Activated naive CD8-positive, alpha-beta T cell treated with anti-CD3 and anti-CD28 coated beads, Interleukin-2, amount 50 U/mL, for 24 hours (primary cell): ENCODE measurements at places on chromosomes 3 and 15.

DNA sequence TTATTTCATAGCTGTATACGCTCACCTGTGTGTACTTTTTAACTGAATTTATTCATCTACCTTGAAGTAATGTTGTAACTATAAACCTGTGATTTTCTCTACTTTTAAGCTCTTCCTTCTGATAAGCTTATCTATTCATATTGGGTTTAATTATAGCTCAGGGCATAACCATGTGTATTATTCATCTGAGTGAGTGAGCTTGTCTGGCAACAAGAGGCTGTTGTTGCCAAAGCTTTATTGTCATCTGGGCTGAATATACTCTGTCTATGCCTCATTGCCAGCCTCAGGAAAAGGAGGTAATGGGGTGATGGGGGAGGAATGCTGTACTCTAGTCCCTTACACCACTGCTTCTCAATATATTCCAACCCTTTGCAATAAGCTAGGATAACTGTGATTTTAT is 292.4 kb downstream of the UBE2E2 start:
- no peak for DNase-seq

DNA sequence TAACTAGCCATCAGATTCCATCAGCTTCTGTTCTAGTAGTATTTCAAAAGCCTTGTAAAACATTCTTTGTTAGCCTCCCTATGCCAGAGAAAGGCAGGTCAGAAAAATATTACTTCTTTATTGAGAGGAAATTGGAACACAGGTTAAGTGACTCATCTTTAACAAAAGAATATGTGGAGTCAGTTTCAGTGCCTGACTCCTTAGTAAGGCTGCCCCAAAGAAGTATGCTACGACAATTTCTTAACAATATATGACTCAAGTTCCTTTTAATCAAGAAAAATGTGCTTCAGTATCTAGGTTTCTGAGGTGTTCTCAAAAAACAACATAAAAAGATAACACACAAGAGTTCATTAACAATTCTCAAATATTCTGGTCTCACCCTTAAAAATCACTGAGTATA is 139.2 kb downstream of the VPS13C start:
- no peak for DNase-seq

DNA sequence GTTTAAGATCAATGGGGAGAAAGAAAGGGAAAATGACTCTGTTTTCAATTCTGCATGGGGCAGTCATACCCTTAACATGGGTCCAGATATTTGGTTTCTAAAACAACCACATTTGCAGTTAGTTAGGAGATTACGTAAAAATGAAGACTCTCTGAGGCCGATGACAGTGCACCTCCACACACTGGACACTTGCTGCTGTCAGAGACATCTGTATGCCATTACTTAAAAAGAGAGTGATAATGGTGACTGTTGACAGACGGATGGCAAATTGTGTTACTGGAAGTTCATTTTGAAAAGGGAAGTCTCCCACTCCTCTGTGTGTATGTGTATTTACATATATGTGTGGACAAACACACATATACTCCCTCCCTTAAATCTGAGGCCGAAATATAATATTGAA is 304.5 kb upstream of the SEMA6D start:
- no peak for DNase-seq

- DNase-seq: no peak
Measured at GRCh38 chr3:174986685-174987084, 127.6 kb downstream of the NAALADL2 start.

GRCh38 chr3:123080864-123081562 is 14.2 kb downstream of the PDIA5 start:
- no peak for DNase-seq

DNA sequence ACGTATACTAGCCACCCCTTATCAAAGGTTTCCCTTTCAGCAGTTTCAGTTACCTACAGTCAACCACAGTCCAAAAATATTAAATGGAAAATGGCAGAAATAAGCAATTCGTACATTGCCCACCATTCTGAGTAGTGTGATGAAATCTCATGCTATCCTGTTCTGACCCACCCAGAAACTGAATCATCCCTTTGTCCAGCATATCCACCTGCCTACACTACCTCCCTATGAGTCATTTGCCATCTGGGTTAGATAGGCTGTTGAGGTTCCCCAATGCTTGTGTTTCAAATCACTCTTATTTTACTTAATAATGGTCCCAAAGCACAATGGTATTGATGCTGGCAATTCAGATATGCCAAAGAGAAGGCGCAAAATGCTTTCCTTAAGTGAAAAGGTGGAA is 15.3 kb upstream of the PHC3 start:
- DNase-seq: no peak

- no peak for DNase-seq
Measured at GRCh38 chr15:86677278-86677677, 597.6 kb downstream of the AGBL1 start.

DNA sequence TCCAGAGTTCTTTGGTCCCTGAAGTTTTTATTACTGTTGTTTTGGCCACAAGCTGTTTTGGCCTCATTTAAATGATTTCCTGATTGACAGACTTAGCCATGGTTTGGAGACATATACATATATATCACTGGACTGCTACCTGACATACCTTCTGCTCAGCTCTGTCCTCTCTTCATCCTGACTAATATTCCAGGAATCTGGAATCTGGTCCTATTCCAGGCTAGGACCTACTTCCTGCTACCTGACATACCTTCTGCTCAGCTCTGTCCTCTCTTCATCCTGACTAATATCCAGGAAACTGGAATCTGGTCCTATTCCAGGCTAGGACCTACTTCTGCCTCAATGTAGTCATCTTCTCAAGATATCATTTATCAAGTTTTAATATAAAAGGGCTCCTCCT is 724.4 kb upstream of the ROBO1 start:
- no peak for DNase-seq
